ENCODE measurements at places on chromosomes 7 and 10. TPM values are rescaled to one million over a fixed set of nuclear protein-coding genes. Genes with fewer than 3 reads are reported as not detected.

WNT8B gene
- total RNA-seq: not detected

SUMF2 gene
- 163 TPM for total RNA-seq

ADAP1 gene
- total RNA-seq: 6.4 TPM

LIPJ gene
- total RNA-seq: not detected

GDF10 gene
- total RNA-seq: 0.32 TPM

TUBAL3 gene
- total RNA-seq: not detected

CALML5 gene
- total RNA-seq: not detected

SFRP4 gene
- 3.1 TPM for total RNA-seq

CYP2W1 gene
- total RNA-seq: 41.4 TPM

MSMB gene
- total RNA-seq: not detected

MTG1 gene
- total RNA-seq: 33.2 TPM

PDK4 gene
- 211 TPM for total RNA-seq

NXPH1 gene
- 24.4 TPM for total RNA-seq

ANKRD30A gene
- not detected for total RNA-seq

GATA3 gene
- 4.9 TPM for total RNA-seq

ADAM22 gene
- 7.8 TPM for total RNA-seq

PDCD4 gene
- 108 TPM for total RNA-seq

SYT15B gene
- 3.0 TPM for total RNA-seq

GFRA1 gene
- total RNA-seq: 2.0 TPM

IGF2BP3 gene
- total RNA-seq: not detected

CASP7 gene
- total RNA-seq: 17.2 TPM

AGFG2 gene
- 160 TPM for total RNA-seq

WIPF3 gene
- 7.7 TPM for total RNA-seq

SLC13A1 gene
- not detected for total RNA-seq

ERVW-1 gene
- not detected for total RNA-seq

C10orf143 gene
- total RNA-seq: 4.8 TPM

CAMK2G gene
- 23.2 TPM for total RNA-seq

PLPP4 gene
- total RNA-seq: not detected

PPP1R17 gene
- 0.14 TPM for total RNA-seq

CRPPA gene
- 3.3 TPM for total RNA-seq

PPP1R3A gene
- total RNA-seq: not detected

FIGNL1 gene
- total RNA-seq: 8.8 TPM

COBL gene
- 0.50 TPM for total RNA-seq

TAS2R5 gene
- total RNA-seq: 4.5 TPM

ABCB4 gene
- total RNA-seq: 22.6 TPM

HTRA1 gene
- total RNA-seq: 109 TPM

ZNF862 gene
- 19.0 TPM for total RNA-seq

CALD1 gene
- total RNA-seq: 193 TPM

LIPN gene
- 0.11 TPM for total RNA-seq

IFIT1 gene
- total RNA-seq: 61.3 TPM

CYP3A7 gene
- total RNA-seq: not detected

SCIN gene
- total RNA-seq: 0.12 TPM

LEP gene
- total RNA-seq: 0.29 TPM

CACNA2D1 gene
- 57.1 TPM for total RNA-seq

ITIH5 gene
- total RNA-seq: 2.4 TPM

NEUROG3 gene
- total RNA-seq: not detected

EPHB6 gene
- 6.4 TPM for total RNA-seq

ADRB1 gene
- total RNA-seq: 0.47 TPM

TSPAN33 gene
- total RNA-seq: 11.7 TPM

SPDYE16 gene
- total RNA-seq: not detected

Measured in adrenal gland (tissue), 19 donors.